ENCODE measurements at places on chromosomes 5 and 9. TPM values are rescaled to one million over a fixed set of nuclear protein-coding genes. Genes with fewer than 3 reads are reported as not detected.

The SPAG8 gene
- polyA plus RNA-seq: 6.0 TPM

The ARHGEF28 gene
- polyA plus RNA-seq: 42.0 TPM

The OTP gene
- polyA plus RNA-seq: not detected

The PCDHA6 gene
- 0.52 TPM for polyA plus RNA-seq

The NKD2 gene
- 21.6 TPM for polyA plus RNA-seq

The PCDHB14 gene
- 10.2 TPM for polyA plus RNA-seq

The SAPCD2 gene
- 9.6 TPM for polyA plus RNA-seq

The TIMD4 gene
- 0.62 TPM for polyA plus RNA-seq

The CFAP77 gene
- polyA plus RNA-seq: 1.6 TPM

The DDX4 gene
- polyA plus RNA-seq: not detected

The CDK5RAP2 gene
- 72.9 TPM for polyA plus RNA-seq

The AP3S1 gene
- 115 TPM for polyA plus RNA-seq

The GARIN3 gene
- polyA plus RNA-seq: not detected

The ELAVL2 gene
- polyA plus RNA-seq: 3.1 TPM

The COL5A1 gene
- 92.0 TPM for polyA plus RNA-seq

The SLC45A2 gene
- polyA plus RNA-seq: 0.82 TPM

The KCNV2 gene
- polyA plus RNA-seq: 0.38 TPM

The DNAJC18 gene
- 29.2 TPM for polyA plus RNA-seq

The HARS2 gene
- 44.4 TPM for polyA plus RNA-seq

The SMIM33 gene
- polyA plus RNA-seq: not detected

The OXCT1 gene
- 51.7 TPM for polyA plus RNA-seq

The MEGF10 gene
- 0.81 TPM for polyA plus RNA-seq

The JADE2 gene
- 11.2 TPM for polyA plus RNA-seq

The CYSRT1 gene
- polyA plus RNA-seq: 19.8 TPM

The PCDHA12 gene
- polyA plus RNA-seq: 0.14 TPM

The SAXO1 gene
- 0.21 TPM for polyA plus RNA-seq

The ANKRD33B gene
- 1.5 TPM for polyA plus RNA-seq

The SELENOP gene
- polyA plus RNA-seq: 424 TPM

The QRFP gene
- polyA plus RNA-seq: 0.58 TPM

The FBXO38 gene
- 50.9 TPM for polyA plus RNA-seq

The TLX3 gene
- not detected for polyA plus RNA-seq

The PITX1 gene
- not detected for polyA plus RNA-seq

The ZNF618 gene
- 41.1 TPM for polyA plus RNA-seq

The ANKRD18A gene
- 3.5 TPM for polyA plus RNA-seq

The SLC23A1 gene
- 20.7 TPM for polyA plus RNA-seq
